ENCODE measurements at places on chromosomes 2 and 18. TPM values are rescaled to one million over a fixed set of nuclear protein-coding genes. Genes with fewer than 3 reads are reported as not detected.

DNA sequence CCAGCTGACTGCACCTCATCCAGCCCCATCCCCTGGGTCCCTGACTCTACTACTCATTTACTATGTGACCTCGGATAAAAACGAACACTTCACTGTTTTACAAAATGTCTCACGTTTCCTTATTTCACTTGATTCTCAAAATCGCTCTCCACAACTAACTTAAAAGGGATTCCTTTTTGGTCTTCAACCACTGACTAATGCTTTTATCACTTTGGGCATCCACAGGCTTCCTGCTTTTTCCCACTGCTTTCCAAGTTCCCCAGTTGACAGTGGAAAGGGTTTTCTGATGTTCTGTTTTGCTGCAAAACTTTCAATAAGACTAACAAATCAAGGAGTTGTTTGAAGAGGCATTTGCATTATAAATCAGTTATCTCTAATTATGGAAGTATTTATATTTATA, 24.1 kb downstream of the EIF2AK3 start:
- peaks cover 19% of the 10 kb centered on the region for H3K4me1 ChIP-seq
- DNase-seq: no peak
- no peaks in the 10 kb centered on the region for H3K27me3 ChIP-seq
- H3K36me3 ChIP-seq: no peaks in the 10 kb centered on the region
- H3K4me3 ChIP-seq: no peak overlapping the region

GRCh38 chr2:96174251-96175144, 29.3 kb upstream of the DUSP2 start:
- H3K27ac ChIP-seq: no peak overlapping the region
- no peaks in the 10 kb centered on the region for H3K36me3 ChIP-seq
- no peaks in the 10 kb centered on the region for H3K4me1 ChIP-seq
- H3K4me3 ChIP-seq: no peak overlapping the region

The ACMSD gene
- not detected for total RNA-seq

DNA sequence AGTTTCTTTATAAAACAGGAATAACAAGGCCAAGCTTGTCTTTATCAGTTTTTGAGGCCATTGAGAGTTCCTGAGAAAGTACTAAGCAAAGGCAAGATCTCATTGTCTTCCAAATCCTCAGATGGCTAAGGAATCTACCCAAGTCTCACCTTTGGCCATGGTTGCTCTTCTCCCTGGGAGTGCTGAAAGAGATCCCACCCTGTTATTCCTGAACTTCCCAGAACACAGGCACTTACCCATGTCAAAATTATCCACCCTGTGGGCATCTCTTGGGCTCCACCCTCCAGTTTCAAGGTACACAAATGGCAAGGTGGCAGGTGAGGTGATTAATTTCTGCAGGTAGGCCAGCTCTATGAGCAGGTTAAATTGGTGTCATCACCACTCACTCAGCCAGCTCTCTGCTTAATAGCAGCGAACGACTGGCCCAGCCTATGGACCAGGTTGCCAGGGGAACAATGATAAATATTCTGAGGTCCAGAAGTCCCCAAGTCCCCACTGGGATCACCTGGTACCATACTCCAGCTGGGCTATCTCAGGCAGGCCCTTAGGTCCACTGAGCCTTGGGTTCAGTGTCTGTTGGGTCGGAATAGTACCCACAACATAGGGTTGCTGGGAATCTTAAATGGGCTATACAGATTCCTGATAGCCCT, 2.3 kb upstream of the SPRED2 start:
- H3K36me3 ChIP-seq: no peaks in the 10 kb centered on the region
- no peak for DNase-seq
- peaks cover 10% of the 10 kb centered on the region for H3K4me1 ChIP-seq
- no peak overlapping the region for H3K4me3 ChIP-seq

DNA sequence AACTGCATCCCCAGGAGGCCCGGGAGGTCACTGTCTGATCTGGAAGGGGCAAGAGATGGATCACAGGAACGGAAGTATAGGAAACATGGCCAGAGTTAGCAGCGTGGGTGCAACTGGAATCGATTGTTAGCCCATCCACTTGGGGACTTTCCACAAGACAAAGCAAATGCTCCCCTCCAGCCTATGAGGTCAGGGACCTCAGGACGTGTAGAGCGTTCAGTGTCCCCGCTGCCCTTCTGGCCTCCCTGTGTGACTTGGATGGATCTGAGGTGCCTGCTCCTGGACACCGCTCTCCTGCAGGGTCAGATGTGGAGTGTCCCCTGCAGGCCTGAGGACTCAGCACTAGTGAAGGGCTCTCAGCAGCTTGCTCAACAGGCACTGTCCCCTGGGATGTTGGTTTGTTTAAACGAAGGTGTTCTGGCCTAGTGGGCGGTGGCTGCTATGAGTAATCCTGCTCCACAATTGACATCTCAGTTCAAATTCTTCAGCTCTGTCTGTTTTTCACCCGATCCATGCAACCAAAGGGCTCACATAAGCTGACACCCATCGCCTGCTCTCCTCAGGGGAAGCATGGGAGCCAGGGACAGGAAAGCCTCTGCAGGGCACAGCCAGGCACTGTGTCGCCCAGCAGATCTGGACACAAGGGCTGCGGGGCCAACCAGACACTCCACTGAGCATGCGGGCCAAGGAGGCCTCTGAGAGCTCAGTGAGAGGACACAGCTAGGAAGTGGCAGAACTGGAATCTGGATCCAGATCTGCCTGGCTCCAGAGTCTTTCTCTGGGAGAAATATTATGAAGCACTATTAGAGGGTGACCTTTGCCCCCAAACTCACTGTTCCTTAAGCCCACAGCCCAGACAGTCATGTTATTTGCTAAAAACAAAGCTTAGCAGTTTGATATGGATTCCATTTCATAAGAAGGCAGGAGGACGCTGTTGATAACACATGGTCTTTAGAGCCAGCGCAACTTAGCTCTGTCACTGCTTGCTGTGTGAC, 78.5 kb downstream of the RHOB start:
- DNase-seq: peak; percentile 66
- H3K36me3 ChIP-seq: no peaks in the 10 kb centered on the region
- no peak overlapping the region for H3K4me3 ChIP-seq
- no peaks in the 10 kb centered on the region for H3K27me3 ChIP-seq
- H3K27ac ChIP-seq: no peak overlapping the region
